Astrocyte (in vitro differentiated cells and primary cell): ENCODE measurements at places on chromosomes 16 and 17. TPM values are rescaled to one million over a fixed set of nuclear protein-coding genes. Genes with fewer than 3 reads are reported as not detected.

GRCh38 chr16:13376174-13376573, 474.8 kb downstream of the SHISA9 start:
- no peaks in the 10 kb centered on the region for H3K36me3 ChIP-seq
- no peak for DNase-seq
- no peak overlapping the region for H3K4me3 ChIP-seq

DNA sequence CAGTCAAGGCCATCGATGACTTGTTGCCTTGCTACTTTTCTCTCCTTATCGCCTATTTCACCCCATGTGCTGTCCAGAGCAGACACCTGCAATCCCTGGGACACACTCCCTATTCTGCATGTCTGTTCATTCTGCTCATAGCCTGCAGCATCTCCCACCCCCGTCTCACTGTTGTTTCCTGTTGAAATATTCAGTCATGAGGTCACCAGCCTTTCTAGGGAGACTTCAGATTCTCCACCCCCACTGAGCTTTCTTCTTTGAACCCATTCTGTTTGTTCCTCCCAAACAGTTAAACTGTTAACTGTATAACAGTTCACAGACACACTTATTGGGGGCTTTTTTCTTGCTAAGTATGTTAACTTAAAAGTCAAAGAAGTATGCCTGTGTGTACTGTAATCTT, 94.4 kb downstream of the AATF start:
- H3K4me1 ChIP-seq, result peaks cover 12% of the 10 kb centered on the region
- no peak overlapping the region for H3K4me3 ChIP-seq
- H3K27ac ChIP-seq, result no peak overlapping the region

DNA sequence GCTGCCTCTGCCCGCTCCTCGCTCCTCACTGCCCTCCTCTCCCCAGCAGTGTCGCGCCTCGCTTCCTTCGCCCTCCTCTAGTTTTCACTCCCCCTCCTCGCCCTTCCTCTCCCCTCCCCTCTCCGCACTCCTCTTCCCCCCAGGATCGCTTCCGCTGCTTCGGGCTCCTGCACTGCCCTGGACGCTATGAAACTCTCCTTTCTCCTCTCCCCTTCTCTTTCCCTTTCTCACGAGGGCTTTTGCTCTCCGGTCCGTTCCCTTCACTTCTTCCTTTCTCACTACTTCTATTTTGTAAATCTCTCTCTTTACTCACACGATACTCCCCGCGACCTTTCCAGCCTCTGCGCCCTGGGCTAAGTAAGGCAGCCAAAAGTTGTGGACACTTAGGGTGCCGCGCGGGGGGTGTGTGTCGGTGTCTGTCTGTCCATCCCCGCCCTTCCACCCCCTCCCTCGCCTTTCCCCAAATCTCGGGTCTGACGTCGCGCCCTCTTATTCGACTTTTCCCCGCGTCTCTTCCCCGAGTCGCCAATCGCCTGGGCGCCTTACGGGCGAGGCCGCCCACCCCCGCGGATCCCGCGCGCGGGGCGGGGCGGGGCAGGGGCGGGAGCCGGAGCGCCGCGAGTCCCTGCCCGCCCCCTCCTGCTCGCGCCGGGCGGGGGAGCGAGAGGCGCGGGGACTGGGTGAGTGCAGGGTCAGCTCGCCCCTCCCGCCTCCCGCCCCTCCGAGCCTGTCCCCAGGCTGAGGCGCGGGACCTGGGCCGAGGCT, at the start of gene IRX3:
Gene IRX3 (minus strand): TSS at position 422 of the 765 bp plus-strand sequence. CDS start 737 bp downstream, outside the sequence.
- peak within 1 kb of the TSS; percentile 80 for H3K4me3 ChIP-seq
- H3K27me3 ChIP-seq, result peaks cover 42% of the 10 kb centered on the region
- DNase-seq, result peak; percentile 74
- H3K27ac ChIP-seq, result peak within 1 kb of the TSS; percentile 71
- H3K36me3 ChIP-seq, result no peaks in the 10 kb centered on the region
- peaks cover 9% of the 10 kb centered on the region for H3K4me1 ChIP-seq

DNA sequence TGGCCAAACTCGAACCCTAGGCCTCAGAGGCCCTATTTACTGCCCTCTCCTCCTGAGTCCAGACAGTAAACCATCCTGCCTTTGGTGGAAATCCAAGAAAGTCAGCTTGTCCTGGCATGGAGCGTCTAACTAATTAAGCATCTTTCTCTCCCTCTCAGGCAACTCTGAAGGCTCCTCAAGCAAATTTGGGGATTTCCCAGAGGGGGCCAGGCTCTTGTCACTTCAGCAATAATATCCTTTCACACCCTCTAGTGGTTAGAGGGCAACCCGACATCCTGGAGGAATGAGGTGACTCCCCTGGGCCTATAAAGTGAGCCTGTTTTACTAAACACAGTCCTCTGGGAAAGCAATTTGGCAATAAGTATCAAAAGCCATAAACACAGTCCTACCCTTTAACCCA, 60.4 kb downstream of the NOG start:
- H3K27me3 ChIP-seq, result no peaks in the 10 kb centered on the region
- no peak overlapping the region for H3K4me3 ChIP-seq

The FTO gene
- total RNA-seq, result 73.1 and 80.1 TPM in 2 replicates

The PMP22 gene
- 41.7 and 49.6 TPM in 2 replicates for total RNA-seq
